ENCODE measurements at places on chromosomes 11 and 22. TPM values are rescaled to one million over a fixed set of nuclear protein-coding genes. Genes with fewer than 3 reads are reported as not detected.

Gene PSMA1
- total RNA-seq = 124 TPM

Gene ARHGAP20
- total RNA-seq = 5.1 TPM

Gene PLEKHA7
- total RNA-seq = 0.51 TPM

Gene FXYD2
- total RNA-seq = not detected

Gene USP2
- 0.58 TPM for total RNA-seq

Gene C11orf98
- total RNA-seq = 34.9 TPM

Gene TPBGL
- 0.51 TPM for total RNA-seq

Gene MAP6
- total RNA-seq = 6.1 TPM

Gene UBQLN3
- not detected for total RNA-seq

Gene GPHA2
- not detected for total RNA-seq

Gene C11orf87
- not detected for total RNA-seq

Gene ZFP91
- total RNA-seq = 27.1 TPM

Gene CASP5
- total RNA-seq = not detected

Gene THYN1
- total RNA-seq = 45.9 TPM

Gene CARD16
- 2.6 TPM for total RNA-seq
